HepG2 (cell line): ENCODE measurements at places on chromosomes 7 and 10. TPM values are rescaled to one million over a fixed set of nuclear protein-coding genes. Genes with fewer than 3 reads are reported as not detected.

- no peak for DNase-seq
Observed at GRCh38 chr10:35857860-35858259, 215.8 kb upstream of the FZD8 start.

GRCh38 chr7:36708767-36709166 lies 15.5 kb downstream of the AOAH start:
- no peak for DNase-seq

GRCh38 chr7:7317850-7318249 lies 135.5 kb downstream of the C1GALT1 start:
- no peak for DNase-seq

GRCh38 chr7:152661479-152661878 lies 14.5 kb downstream of the XRCC2 start:
- DNase-seq, result no peak

GRCh38 chr10:92834331-92834730 lies 14.0 kb upstream of the EXOC6 start:
- no peak for DNase-seq

DNA sequence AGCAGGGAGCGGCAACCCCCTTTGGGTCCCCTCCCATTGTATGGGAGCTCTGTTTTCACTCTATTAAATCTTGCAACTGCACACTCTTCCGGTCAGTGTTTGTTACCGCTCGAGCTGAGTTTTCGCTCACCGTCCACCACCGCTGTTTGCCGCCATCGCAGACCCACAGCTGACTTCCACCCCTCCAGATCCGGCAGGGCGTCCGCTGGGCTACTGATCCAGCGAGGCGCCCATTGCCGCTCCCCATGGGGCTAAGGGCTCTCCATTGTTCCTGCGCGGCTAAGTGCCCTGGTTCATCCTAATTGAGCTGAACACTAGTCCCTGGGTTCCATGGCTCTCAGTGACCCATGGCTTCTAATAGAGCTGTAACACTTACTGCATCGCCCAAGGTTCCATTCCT lies 115.6 kb upstream of the AUTS2 start:
- no peak for DNase-seq

DNA sequence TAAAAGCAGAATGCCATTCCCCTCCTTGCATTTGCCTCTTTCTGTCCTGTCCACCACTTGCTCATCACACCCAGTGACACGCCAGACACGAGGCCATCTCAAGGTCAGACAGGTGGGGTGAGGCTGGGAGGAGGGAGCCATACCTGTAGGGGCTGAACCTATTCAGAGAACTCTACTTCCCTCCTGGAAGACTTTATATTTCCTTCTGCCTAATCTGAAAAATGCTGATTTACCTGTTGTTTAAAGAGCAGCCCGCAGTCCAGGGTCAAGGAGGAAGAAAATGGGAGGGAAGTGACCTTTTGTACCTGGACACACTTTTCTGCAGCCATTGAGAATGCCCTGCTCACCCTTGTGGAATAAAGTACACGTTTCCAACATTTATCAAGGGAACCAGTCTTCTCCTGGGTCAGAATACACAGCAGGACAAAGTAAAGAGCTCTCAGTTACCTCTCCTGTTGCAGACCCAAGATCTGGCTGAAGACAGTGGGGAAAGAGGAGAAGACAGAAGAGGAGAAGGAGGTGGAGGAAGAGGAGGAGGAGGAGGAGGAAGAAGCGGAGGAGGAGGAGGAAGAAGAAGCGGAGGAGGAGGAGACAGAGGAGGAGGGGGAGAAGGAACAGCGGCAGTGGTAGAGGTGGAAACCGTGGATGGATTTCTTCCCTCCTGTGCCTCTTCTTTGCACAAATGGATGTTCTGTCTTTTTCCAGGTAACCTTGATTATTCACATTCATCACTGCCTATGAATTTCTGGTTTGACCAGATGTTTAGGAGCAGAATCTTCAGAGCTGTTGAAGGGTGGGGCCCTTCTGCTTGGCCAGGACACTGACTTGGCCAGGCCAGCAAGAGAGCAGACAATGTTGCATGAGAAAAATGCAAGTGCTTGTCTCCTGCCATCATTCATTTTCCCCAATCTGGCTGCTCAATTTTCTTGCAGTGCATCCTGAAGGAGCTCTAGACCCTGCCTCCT lies 1.2 kb upstream of the BLNK start:
- no peak for DNase-seq

The PLA2G12B gene
- polyA plus RNA-seq, result 7.5 and 7.7 TPM in 2 replicates

The COL26A1 gene
- 6.8 and 7.8 TPM in 2 replicates for polyA plus RNA-seq
